Hematopoietic multipotent progenitor cell treated with erythropoietin and hydrocortisone succinate and interleukin-3 and kit ligand, for 15 days (in vitro differentiated cells): ENCODE measurements at places on chromosomes 1 and 21.

DNA sequence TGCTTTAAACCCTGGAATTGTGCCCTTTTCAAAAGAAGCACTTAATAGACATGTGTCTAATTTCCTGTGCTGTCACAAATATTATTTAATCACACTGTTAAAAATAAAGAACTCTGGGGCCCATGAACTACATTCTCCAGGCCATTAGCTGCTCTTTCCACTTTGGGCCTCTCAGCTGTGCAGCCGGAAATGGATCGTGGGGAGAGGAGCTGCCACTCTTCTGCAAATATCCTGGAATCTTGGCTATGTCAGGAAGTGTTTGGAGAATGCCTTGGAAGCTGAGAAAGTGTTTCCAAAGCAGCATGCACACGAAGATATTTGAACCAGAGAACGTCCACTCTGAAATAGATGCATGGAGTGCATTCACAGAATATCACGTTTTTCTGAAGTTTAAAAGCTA, 27.5 kb upstream of the VPS26C start:
- DNase-seq: no peak

DNA sequence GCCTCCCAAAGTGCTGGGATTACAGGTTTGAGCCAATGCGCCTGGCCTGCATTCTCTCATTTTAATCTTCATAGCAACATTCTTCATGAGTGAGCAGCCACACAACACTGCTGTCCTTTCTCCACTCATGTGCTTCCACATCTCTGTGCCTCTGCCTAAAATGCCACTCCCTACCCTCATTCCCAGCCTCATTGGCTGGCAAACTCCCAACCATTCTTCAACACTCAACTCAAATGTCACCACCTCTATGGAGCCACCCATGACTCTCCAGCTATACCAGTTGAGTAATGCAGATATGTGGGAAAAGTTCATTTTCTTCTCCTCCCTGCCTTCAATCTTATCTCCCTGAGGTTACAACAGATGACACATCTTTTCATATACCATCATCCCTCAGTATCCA, 53.9 kb upstream of the ZC3H12A start:
- DNase-seq: no peak

- DNase-seq: no peak
These were observed 512.7 kb upstream of the ADGRL4 start for GRCh38 chr1:79519084-79519760.

- DNase-seq: no peak
These were observed 9.1 kb downstream of the SGIP1 start for GRCh38 chr1:66542811-66543767.

DNA sequence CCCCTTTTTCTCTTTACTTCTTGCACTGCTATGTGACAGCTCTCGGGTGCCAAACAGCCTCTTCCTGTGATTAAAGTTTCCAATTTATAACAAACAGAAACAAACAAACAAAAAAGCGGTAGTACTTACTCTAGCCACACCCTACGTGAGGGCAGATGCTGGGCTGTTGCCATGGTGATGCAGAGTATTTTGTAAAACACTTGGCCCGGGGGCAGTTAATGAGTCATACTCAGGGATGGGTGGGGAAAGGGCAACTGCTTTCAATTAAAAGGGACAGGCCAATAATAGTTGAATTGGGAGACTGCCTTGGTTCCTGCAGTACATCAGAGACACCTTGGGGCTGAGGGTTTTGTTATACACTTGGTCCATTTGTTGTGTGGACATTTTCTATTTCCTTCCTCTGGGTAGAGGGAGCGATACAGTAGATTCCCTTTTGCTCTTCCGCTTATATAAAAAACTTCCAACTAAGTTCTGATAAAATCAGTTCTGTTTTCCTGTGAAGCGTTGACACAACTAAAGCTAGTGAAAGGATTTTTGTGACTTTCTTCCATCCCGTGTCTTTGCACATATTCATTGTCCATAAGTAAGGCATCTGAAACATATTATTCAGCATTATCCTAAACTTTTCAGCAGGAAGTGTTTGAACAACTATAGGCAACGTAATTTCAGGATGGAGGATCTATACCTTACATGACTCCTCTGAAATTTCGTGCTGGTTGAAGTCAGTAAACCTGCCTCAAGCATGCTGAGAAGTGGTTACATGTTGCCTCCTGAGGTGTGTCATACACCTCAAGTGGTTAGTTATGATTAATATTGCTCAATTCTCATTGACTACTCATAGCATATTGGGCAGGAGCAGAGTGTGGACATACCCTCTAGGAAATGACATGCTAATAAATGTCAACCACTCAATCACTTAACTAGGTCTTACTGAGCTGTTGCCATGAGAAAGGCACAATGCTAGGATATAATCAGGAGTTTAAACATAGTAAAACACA, 36.7 kb upstream of the THEM4 start:
- peak; percentile 97 for DNase-seq

DNA sequence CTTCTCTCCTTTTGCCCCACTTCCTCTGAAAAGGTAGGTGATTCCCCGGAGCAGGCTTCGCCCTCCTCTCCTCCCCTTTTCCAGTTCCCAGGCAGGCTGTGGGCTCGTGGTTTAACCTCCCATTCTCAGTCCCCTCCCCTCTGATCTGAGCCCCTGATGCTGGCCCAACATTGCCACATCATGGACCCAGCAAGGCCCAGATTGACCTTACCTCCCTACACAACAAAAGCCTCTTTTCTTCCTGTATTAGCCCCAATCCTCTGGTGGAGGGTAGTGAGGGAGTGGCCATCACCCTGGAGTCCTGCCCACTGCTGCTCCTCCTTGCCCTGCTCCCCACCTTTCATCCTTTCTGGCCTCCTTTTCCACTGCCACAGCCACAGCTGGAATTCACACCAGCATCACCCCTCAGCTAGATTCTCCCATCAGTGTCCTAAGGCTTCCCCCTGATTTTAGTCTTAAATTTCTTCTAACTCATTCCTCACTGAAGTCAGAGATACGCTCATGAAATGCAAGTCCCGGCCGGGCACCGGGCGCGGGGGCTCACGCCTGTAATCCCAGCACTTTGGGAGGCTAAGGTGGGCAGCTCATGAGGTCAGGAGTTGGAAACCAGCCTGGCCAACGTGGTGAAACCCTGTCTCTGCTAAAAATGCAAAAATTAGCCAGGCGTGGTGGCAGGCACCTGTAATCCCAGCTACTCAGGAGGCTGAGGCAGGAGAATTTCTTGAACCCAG, 7.0 kb upstream of the ZBTB48 start:
- no peak for DNase-seq

DNA sequence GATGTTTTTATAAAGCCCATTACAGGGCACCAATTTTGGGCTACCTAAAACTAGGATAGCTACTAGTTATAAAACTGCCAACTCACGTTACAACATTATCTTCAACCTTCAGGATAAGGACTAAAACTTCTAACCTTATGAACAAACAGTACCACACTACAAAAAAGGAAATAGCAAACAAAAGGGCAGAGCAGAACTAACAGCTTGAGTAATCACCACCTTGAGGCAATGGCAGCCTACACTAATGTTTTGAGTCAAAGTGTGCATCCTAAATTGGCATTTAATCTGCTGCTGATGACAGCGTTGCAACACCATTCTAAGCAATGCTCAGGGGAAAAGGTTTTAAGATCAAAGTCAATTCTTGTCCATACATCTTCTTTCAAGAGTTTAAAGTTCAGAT, 27.2 kb downstream of the PTP4A2 start:
- DNase-seq: no peak

DNA sequence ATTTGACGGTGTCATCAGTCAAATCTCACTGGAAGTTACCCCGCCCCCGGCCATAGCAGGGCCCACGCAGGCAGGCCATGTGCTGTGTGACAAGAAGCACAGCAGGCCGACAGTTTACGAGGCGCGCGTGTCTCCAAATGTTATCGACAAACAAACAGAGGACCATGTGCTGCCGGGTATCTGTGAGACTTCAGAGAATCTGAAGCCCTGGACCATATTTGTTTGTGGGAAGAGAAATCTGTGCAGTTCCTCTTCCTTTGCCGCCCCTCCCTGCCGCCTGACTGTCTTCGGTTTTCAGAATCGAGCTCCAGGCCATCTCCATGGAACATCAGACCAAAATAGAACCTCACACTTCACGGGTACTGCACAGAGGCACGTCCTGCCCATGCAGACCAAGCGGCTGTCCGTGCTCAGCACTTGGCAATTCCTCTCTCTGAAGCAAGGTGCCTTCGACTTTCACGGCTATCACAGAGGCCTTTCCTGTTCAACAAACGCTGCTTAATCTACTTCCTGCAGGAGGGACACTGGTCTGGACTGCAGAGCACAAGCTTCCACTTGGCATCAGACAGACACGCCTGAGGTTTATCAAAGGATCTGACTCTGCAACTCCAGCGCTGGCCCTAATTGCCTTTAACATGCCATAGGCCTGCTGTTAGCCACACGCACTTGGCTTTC, 135.7 kb upstream of the KRTAP19-8 start:
- no peak for DNase-seq

GRCh38 chr1:4265836-4266235, 365.8 kb upstream of the C1orf174 start:
- DNase-seq: no peak

DNA sequence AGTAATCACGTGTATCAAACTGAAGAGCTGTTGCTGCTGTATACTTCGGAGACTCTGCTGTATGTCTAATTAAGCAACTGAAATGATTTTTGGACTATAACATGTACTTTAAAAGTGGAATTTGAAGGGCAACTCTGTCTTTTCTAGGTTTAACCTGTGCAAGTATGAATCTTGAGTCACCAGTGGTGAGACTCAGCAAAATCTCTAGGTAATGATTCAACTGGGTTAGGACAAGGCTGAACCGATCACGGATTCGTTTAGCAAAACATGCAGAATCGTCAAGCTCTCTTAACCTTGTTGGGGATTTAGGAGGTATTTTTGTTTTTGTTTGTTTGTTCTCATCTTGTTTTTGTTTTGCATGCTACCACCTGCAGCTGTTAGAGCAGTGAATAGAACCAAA, 149.6 kb downstream of the CYYR1 start:
- DNase-seq: no peak

DNA sequence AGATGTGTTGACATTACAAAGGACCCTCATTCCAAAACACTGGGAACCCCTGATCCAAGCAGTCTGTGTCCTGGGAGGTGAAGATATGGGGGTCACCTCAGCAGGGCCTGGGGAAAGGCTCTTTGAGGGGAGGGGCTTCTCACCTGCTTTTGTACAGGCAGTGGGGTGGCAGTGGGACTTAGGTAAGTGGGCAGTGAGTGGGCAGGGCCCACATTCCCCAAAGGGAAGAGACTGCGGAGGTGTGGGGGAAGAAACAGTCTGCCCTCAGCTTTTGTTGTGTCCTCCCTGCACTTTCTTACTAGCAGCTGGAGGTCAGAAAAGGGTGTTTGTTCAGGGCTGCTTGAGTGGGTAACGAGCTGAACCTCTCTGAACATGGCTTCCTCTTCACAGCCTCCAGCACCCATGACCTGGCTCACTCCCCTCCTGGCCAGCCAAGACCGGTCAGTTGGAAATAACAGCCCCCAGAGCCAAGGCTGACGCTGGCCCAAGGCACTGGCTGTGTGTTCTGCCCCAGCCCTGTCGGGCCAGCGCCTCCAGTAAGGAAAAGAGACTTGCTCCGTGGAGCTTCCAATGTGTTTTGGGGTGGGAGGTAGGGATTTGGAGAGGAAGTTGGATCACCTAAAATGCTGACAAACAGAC, 173.5 kb downstream of the PSMG1 start:
- no peak for DNase-seq

GRCh38 chr1:37764888-37765441, at the start of gene EPHA10:
TSS of gene EPHA10 (minus strand) at chr1:37765120. CDS start at chr1:37765066, 54 bp downstream.
- DNase-seq: no peak

DNA sequence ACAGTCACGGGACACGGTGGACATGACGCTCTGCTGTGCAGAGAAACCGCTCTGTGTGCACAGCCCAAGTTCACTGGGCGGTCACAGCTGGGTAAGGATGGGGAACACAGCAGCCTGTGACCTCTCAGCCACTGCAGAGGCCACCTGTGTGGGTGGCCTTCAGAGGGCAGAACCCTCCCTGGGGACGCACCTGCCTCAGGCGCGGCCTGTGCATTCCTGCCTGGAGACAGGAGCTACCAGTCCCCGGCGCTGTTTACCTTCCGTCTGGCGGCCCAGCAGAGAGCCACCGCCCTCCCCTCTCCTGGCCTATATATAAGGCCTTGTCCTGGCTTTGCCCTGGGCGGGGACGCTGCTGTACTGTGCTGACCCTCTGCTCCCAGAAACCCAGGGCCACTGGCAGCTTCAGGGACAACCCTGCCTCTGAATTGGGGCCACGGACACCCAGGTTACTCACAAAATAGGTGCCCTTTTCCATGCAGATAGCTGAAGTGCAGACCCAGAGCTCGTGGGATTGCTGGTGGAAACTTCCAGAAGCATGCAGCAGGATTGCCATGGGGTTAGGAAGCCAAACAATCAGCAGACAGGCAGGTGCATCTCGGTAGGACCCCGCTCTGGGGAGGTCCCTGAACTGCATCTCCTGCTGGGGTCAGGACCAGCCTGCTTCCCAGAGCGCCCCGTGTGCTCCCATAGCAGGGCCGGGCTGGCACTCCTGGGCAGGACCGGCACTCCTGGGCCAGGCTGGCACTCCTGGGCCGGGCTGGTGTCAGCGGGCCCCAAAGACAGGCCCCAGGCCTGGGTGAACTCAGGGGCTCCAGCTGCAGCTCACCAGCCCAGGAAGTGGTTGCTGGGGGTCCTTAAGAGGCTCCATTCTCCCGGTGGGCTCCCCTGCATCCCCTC, 83.6 kb downstream of the SIK1 start:
- DNase-seq: no peak

- no peak for DNase-seq
These were observed 50.5 kb downstream of the ZFYVE9 start for GRCh38 chr1:52192436-52192835.

- no peak for DNase-seq
These were observed 330.0 kb downstream of the BRINP3 start for GRCh38 chr1:190147616-190148015.

DNA sequence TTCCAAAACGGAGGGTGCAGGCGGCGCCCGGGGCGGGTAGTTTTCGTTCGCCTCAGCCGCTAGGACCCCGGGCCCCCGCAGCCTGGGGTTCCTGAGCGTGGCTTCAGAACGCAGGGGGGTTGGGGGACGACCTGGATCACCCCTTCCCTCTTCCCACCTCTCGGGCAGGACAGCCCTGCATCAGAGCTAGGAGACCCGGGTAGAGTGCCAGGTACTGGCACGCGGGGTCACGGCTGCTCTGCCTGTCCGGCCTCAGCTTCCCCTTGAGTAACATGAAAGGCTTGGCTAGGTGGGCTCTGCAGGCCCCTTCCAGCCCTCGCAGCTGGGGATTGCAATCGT, 484 bp downstream of the DFFB start:
- no peak for DNase-seq

DNA sequence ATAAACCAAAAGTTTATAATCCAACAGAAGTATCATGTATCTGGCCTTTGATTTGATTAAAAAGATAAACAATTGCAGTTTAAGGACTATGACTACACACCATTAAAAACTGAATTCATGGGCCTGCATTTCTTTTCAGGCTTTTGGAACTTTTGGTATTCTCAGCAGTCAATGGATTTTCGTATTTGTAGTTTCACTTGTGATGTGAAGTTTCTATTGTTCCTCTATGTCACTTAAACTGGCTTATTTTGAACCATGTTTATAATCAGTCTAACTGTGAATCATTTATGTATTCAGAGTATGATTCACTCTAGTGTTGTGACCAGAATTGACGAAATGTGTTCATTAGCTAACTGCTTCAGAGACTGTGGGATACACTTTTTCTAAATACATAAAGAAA, 132.9 kb downstream of the COQ8A start:
- no peak for DNase-seq
